GM19239 (cell line): ENCODE measurements at places on chromosomes 2 and 18.
A peak's percentile ranks its signal among the peaks of the same experiment; 100 is the strongest.

- no peak for DNase-seq
Observed at GRCh38 chr2:37672870-37673184, 1.4 kb upstream of the CDC42EP3 start.

DNA sequence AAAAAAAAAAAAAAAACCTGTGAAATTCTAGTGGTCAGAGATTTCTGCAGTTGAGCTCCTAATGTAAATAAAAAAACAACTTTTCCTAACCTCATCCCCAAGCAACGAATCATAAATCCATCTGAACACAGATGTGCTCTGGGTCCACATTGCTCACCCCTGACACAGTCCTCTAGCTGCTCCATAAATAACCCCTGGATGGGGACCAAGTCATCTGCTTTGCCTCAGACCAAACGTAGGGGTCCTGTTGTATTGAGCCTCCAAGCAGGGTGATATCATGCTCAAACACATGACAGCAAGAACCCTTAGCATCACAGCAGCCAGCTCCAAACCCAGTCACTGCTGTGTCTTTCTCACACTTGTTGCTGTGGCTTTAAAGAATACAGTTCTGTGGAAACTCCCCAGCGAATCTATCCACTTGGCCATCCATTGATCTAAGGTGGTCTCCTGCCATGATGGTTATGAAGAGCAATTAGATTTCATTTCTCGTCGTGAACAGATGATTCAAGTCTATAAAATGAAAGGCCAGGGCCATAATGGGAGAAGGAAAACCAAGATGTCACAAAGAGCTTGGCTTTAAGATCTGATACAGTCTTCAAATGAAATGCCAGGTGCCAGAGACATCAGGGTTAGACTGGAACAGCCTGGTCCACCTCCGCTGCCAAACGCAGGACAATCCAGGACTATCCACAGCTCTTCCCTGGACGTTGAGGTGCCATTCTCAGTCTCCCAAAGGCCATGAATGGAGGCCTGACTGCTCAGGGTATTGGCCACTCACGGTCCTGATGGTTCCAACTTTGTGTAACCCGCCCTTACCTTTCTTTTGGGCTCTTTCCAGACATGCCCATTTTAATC lies 39.0 kb downstream of the TBC1D8 start:
- no peak for DNase-seq

GRCh38 chr2:219701847-219702634 lies 74.6 kb downstream of the SLC4A3 start:
- DNase-seq, result no peak

- no peak for DNase-seq
Observed at GRCh38 chr2:54558188-54559005, 102.3 kb downstream of the SPTBN1 start.

- DNase-seq, result no peak
Observed at GRCh38 chr18:9878095-9878494, 7.7 kb upstream of the TXNDC2 start.

GRCh38 chr2:128901572-128902391 lies 583.1 kb upstream of the HS6ST1 start:
- DNase-seq, result no peak

GRCh38 chr2:9285385-9285920 lies 78.8 kb downstream of the ASAP2 start:
- no peak for DNase-seq

GRCh38 chr2:344811-345210 lies 56.9 kb upstream of the ALKAL2 start:
- no peak for DNase-seq

GRCh38 chr2:100832885-100833284 lies 12.9 kb downstream of the NPAS2 start:
- no peak for DNase-seq

DNA sequence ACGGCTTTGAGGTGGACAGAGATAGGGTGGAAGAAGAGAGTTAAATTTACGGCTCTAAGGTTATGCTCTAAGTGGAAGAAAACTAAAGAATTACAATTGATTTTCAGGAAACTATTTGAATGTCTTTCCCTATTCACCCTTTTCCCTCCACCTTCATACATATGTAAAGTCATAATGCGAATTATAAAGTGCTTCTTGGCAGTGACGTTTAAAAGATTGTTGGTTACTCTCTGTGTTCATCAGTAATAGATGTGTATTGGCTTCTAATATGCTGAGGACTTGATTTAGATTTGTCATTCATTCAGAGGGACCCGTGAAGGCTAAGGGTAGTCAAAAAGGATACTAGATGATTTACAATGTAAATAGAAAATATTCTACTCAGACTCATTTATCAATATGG lies 63.9 kb downstream of the ARHGAP28 start:
- DNase-seq, result no peak

DNA sequence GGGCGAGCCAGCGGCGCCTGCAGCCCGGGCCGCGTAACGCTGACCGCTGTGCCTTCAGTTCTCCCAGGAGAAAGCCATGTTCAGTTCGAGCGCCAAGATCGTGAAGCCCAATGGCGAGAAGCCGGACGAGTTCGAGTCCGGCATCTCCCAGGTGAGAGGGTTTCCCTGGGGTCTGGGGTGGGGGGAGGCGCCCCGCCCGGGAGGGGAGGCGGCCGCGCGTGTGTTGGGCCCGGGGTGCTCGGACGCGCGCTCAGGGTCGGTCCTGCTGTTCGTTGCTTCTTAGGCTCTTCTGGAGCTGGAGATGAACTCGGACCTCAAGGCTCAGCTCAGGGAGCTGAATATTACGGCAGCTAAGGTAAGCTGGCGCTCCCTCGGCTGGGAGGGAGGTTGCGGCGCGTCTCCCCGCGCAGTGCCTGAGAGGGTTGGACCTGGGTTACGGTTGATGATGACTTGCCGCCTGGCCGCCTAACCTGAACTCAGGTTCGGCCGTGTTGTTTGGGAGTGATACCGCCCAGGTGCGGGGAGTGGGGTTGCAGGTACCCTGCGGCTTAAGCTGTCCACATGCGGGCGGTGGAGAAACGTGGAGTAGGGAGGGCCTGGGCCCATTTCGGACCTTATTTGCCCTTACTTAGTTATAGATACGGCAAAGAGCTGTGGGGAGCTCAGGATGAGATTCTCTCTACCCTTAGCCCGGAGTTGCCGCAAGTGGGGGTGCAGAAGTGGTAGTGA lies 638 bp downstream of the RPS7 start:
- DNase-seq, result no peak

DNA sequence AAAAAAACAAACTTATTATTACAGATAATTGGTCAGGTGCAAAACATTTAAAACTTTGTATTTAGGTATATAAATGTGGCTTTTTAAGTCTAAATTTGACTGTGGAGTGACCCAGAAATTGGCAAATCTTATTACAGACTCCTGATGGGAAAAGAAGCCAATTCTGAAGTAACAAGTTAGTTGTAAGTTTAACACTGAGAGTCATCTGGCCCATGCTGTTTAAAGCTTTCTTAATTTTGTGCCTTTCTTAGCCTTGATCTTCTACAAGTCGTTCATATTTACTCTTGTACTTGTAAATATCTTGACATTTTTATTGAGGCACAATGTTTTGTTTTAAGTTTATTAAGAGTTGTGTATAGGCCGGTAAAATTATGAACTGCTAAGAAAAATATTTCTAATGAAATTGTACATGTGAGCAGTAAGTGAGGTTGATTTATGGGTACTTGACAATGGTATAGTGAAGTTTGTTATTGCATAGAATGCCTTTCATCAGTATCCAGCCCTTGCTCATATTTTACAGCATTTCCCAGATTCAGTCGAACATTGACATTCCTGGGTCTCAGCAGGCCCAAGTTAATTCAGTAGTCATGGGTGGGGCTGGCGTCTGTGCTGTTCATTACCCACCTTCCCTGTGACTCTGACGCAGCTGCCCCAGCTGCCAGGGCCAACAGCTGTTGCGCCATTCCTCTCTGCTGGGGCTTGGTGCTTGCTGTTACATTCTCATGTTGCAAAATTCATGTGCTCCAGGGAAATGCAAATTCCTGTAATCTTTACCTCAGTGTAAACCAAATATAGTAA lies 121.4 kb downstream of the ZNF236 start:
- DNase-seq, result no peak

DNA sequence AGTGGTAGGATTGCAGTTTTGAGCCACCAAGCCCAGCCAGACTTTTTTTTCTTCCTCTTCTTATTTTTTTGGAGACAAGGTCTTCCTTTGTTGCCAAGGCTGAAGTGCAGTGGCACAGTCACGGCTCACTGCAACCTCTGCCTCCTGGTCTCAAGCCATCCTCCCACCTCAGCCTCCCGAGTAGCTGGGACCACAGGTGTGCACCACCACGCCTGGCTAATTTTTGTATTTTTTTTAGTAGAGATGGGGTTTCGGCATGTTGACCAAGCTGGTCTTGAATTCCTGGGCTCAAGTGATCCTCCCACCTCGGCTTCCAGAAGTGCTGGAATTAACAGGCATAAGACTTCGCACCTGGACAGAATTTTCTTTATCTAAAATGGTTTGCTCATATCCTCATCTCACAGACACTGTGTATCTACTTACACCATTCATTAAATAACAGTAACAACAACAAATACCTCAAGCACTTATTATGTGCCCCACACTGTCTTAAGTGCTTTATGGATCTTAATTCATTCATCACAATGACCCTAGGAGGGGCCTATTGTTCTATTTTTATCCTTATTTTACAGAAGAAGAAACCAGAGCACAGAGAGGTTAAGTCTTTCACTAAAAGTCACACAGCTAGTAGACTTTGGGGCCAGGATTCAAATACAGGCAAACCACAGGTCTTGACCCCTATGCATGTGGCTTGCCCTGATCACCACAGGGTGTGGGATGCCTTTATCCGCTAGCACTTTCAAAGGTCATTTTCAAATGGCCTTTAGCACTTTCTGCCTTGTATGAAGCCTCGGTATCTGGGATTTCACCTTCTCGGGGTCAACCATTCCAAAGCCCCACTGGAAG lies 39.6 kb downstream of the MYCN start:
- no peak for DNase-seq

GRCh38 chr2:152407204-152407721 lies 72.3 kb downstream of the FMNL2 start:
- DNase-seq, result peak; percentile 26

- DNase-seq, result no peak
Observed at GRCh38 chr2:110215566-110216158, 3.3 kb upstream of the MTLN start.

GRCh38 chr2:109537565-109538222 lies 76.1 kb downstream of the SEPTIN10 start:
- no peak for DNase-seq

DNA sequence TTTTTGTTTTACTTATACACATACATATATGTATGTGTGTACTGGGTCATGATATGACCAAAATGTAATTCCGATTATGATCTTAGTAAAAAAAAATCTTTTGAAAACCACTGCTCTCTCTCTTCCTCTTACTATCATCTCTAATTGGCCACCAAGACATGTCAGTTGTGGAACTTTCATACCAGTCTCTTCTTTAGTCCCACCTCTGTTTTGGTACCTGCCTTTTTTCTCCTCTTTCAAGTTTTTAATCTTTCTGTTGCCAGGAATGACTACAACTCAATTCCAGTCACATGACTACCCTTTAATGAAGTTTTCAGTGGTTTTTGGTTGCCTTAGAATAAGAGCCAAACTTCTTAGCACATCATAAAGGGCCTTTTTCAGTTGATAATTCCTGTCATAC lies 17.1 kb downstream of the RBM44 start:
- no peak for DNase-seq

DNA sequence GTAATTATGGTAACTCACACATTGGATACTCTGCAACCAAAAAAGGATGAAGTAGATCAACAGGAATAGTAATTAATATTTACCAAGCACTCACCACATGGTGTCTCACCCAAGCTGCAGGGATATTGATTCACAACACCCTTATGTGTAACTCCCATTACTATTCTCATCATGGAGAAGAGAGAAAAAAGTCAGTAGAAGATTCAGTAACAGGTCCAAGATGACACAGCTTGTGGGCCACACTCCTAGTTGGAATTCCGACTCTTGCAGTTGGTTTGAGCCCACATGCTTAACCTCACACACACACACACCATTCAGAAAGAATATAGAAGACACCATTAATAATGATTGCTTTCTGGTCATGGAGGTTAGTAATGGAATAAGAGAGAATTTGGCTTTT lies 1.7 kb upstream of the MLPH start:
- no peak for DNase-seq

DNA sequence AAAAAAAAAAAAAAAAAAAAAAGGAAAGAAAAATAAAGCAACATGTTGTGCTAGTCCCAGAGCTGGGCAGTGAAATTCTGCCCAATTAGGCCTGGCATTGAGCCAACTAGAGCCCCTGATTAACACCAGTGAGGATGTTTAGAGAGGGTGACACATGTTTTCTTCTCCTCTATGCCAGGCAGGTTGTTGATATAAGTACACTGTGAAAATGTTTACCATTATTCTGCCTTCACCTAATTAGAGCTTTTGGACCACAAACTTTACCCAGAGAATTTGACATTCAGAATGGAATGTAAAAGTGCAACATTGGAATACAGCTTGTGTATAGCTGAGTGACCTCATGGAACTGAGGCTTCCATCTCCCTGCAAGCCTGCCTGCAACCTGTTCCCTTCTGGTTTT lies 95.9 kb upstream of the MSH2 start:
- DNase-seq, result no peak

DNA sequence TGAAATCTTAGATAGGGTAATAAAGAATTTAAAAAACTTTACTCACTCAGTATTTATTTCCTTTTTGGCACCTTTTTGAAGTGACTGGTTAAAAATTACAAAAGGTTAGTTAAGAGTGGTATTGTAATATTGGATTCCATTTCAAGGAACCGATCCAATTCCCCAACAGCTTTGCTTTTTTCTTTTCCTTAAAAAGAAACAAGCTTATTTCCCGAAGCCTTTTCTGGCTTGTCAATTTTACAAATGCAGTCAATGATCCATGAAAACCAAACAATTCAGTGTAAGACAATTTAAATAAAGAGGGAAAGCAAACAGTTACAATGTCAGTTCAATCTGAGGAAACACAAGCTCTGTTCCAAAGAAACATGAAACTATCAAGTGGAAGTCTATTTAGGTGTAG lies 200.2 kb downstream of the RIT2 start:
- DNase-seq, result no peak

DNA sequence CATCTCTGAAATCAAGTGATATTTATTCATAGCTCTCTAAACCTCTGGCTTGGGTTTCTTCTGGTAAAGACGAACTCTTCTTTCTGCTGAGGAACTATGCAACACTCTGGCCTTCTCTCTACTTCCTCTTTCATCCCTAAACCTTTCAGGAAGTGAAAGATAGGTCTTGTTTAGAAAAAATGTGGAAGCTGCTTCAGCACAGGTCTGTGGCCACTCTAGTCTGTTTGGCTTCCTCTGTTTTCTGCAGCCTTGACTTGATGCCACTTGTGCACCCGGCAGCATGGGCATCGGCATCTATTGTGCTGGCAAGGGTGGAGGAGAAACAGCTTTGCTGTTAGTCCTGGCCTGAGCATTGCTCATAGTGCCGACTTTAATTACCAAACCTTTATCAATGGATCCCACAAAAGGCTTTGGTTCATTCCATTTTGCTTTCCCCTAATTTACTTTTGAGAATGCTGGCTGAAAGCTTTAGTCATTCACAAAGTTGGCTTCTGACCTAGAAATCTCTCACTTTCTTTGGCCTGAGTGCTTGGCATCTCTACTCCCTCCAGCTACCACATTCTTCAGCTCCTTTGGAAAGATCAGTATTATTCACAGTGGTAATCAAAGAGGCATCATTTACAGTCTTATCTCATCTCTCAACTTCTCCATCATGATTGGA lies 32.0 kb upstream of the GPR39 start:
- DNase-seq, result no peak
